Activated T-cell treated with anti-CD3 and anti-CD28 coated beads, Interleukin-2, amount 50 U/mL, for 1 hour (primary cell): ENCODE measurements at places on chromosomes 16 and 17.

- no peak for DNase-seq
Observed at GRCh38 chr17:59415397-59415796, 83.9 kb downstream of the YPEL2 start.

GRCh38 chr16:57876210-57876609 lies 73.9 kb upstream of the KIFC3 start:
- no peak for DNase-seq

GRCh38 chr17:82060001-82060380 lies 5.6 kb downstream of the DUS1L start:
- DNase-seq, result no peak

DNA sequence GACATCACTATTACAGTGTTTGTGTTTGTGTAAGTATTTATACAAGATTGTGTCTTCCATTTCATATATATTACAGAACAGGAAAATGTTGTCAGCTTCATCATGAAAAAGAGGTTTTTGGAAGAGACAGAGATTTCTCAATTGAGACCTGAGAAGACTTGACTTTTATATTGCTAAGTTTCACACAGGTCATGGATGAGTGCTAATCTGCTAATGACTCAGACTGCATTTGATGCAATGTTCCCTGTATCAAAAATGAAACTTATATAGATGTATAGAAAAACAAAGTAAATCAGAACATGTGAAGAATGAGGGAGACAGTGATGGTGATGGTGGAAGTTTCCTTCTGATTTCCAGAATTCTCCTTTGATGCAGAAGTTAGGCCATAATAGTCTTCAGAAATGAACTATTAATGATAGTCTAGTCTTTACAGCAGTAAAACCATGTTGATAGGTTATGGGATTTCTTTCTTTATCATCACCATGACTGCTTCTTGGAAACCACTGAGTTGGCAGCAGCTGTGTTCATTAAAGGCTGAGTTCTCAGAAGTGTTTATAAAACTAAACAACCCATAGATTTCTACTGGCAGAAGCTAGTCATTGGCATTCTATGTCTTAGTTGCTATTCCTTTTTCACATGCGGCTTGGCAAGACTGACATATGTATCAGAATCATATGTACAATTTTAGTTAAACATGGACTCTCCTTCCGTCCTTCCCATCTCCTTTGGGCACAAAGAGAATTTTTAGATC lies 56.1 kb downstream of the PCTP start:
- no peak for DNase-seq

- no peak for DNase-seq
Observed at GRCh38 chr17:51904379-51904778, 254.1 kb downstream of the CA10 start.

GRCh38 chr16:55687802-55688201 lies 32.0 kb downstream of the SLC6A2 start:
- no peak for DNase-seq

GRCh38 chr16:3570420-3571062 lies 6.7 kb downstream of the NLRC3 start:
- DNase-seq, result no peak

DNA sequence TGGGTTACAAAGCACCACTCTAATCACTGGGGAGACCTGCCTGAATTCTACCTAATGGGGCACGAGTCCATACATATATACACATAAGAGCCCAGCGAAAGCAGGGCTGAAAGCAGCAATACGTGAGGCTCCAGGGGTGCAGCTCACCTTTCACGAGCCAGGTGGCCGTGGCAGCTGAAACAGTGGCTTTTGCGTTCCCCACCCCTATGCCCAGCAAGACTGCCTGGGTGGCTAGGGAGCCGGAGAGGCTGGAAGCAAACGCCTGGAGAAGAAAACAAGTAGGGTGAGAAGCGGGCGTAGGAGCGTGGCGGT lies 618 bp downstream of the RUSF1 start:
- peak; percentile 48 for DNase-seq

DNA sequence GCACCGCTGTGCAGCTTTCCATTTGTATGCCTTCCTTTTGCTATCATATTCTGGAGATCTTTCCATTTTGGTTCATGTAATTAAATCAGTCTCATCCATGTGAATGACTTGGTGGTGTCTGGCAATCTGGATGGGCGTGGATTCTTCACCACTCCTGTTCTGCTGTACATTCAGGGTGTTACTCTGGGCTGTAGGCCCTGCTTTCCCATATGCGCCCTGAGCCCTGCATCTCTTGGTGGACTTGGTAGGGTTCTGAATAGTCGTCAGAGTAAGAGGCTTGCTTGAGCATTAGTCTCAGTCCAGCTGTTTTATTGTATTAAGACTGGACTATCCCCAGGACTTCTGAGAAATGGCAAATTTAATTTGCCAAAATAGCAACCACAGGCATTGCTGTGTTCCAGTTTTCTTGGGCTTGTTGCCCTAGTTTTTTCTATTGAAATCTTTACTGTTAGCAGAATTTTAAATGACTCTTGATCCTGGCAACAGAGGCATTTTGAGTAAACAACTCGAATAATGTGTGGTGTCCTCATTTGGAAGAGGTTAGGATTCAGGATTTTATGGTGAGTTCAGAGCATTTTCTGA lies 14.9 kb downstream of the BANP start:
- no peak for DNase-seq

- no peak for DNase-seq
Observed at GRCh38 chr16:11049396-11050059, 105.2 kb downstream of the CLEC16A start.

DNA sequence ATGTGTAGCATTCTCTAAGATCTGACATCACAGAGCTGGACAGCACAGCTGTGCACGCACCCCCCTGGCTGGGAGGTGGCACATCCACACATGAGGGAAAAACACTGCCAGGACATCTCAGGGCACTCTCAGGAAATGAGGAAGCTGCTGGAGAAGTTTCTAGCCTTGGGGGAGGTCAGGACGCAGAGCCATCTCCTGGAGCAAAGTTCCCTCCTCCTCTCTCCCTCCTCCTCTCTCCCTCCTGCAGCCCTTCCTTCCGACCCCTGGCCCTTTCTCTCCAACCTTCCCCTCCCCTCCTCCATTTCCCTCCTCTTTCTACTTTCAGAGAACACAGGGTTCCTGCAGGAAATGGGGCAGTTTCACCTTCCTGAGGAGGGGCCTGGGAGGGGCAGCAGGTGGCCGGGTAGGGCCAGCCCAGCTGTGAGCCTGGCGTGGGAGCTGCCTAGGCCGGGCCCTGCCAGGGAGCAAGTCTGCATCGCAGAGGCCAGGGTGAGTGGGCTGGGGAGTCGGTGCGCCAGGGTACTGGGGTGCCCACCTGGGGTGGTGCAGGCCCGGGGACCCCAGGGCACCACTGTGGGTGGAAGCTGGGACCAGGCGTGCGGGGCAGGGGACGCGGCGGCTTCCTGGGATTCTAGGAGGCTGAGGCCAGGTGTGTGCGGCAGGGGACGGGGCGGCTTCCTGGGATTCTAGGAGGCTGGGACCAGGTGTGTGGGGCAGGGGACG lies at the start of gene DPEP1:
Gene DPEP1 (plus strand): TSS at position 412 of the 723 bp plus-strand sequence. CDS start 16,769 bp downstream, outside the sequence.
- DNase-seq, result no peak

DNA sequence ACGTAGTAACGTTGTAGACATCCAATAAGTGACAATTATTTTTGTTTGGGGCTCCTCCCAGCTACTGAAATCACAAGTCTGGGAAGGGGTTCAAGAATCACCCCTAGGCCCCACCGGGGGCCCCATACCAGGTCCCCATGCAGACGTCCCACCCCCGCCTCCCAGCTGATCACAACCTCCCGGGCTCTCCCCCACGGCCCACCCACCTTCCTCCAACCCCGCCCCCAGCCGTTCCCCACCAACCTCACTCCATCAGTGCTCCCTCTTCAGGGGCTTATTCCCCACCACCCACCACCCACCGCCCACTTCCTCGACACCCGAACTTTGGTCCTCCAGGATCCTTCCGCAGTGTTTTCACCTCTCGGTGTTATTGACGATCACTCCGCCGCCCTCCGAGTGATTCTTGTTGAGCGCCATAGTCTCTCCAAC lies 240 bp downstream of the WBP2 start:
- DNase-seq, result no peak

DNA sequence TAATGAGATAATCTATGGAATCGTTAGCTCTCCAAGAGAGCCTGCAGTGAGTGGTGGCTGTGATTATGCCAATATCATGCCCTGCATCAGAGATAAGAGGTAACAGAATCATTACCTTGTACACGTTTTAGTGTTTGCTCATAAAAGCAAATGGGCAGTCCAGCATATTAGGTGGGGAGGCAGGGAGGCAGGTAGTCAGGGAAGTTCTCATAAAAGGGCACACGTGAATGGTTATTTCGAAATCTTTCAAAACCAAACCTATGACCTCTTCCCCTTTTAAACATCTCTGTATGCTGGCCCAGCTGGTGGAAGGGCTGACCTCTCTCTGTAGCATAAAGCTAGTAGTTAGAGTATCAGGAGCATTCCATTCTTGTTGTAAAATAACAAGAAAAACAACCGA lies 51.7 kb downstream of the VAT1L start:
- no peak for DNase-seq

- no peak for DNase-seq
Observed at GRCh38 chr17:57948555-57949420, 6.4 kb downstream of the CUEDC1 start.

GRCh38 chr17:78206298-78206697 lies 7.8 kb upstream of the BIRC5 start:
- no peak for DNase-seq

DNA sequence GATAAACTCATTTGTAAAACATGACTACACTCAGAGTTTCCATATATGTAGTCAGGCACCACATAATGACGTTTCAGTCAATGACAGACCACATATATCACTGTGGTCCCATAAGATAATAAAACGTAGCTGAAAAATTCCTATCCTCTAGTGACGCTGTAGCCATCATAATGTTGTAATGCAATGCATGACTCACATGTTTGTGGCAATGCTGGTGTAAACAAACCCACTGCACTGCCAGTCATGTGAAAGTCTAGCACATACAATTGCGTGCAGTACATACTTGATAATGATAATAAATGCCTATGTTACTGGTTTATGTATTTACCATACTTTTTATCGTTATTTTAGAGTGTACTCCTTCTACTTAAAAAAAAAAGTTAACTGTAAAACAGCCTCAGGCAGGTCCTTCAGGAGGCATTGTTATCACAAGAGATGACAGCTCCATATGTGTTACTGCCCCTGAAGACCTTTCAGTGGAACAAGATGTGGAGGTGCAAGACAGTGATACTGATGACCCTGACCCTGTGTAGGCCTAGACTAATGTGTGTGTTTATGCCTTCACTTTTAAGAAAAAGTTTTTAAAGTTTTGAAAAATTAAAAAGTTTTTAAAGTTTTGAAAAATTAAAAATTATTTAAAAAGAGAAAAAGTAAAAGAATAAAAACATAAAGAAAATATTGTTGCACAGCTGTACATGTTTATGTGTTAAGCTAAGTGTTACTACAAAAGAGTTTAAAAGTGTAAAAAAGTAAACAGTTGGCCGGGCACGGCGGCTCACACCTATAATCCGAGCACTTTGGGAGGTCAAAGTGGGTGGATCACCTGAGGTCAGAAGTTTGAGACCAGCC lies 9.0 kb downstream of the STAT5B start:
- no peak for DNase-seq

- DNase-seq, result no peak
Observed at GRCh38 chr17:28473542-28473941, at the start of gene SLC13A2. Gene SLC13A2, plus strand, starts transcription at chr17:28473644. Its CDS starts 69 bp downstream, at chr17:28473713.

GRCh38 chr16:68751160-68751559 lies 14.1 kb downstream of the CDH1 start:
- no peak for DNase-seq

- peak; percentile 4 for DNase-seq
Observed at GRCh38 chr17:76159157-76159556, 18.1 kb upstream of the FOXJ1 start.

GRCh38 chr16:82965808-82966207 lies 339.0 kb downstream of the CDH13 start:
- no peak for DNase-seq

- no peak for DNase-seq
Observed at GRCh38 chr17:50268743-50269275, 5.5 kb upstream of the TMEM92 start.

- no peak for DNase-seq
Observed at GRCh38 chr16:77785373-77785764, 3.0 kb upstream of the VAT1L start.

DNA sequence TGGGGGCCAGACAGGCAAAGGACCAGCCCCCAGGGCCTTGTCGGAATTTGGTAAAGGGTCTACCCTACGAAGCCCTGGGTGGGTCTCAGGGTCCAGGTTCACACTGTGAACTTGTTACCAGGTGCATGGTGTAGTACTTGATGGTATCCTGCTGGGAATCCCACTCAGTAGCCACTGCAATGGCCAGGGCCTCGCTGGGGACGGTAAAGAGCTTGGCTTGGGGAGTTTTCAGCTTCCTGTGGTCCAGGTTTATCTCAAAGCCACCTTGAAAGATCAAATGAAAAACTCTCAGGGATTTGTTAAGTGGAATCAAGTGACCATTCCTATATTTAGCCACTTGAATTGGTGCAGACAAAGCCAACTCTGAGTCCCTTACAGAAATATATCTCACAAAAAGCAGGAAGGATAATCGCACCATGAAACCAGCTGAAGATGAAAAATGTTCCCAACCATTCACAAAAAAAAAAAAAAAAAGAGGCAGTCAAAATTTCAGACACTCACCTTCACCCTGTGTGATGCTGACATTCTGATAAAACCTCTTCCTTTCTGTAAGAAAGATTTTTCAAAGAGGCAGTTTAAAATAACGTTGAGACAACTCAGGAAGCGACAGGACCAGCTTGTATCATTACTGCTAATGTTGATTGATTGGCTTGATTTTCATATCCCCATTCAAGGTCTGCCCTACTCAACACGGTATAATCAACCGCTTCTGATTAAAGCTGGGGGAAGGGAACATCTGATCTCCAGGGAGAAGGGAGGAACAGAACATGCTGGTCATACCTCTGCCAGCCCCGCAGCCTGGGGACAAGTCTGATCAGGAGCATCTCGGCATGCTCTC lies 10.6 kb downstream of the ATPAF2 start:
- no peak for DNase-seq

- DNase-seq, result peak; percentile 56
Observed at GRCh38 chr17:4901648-4902344, 1.1 kb downstream of the CHRNE start.

- DNase-seq, result no peak
Observed at GRCh38 chr16:24353622-24354021, 97.5 kb downstream of the CACNG3 start.

DNA sequence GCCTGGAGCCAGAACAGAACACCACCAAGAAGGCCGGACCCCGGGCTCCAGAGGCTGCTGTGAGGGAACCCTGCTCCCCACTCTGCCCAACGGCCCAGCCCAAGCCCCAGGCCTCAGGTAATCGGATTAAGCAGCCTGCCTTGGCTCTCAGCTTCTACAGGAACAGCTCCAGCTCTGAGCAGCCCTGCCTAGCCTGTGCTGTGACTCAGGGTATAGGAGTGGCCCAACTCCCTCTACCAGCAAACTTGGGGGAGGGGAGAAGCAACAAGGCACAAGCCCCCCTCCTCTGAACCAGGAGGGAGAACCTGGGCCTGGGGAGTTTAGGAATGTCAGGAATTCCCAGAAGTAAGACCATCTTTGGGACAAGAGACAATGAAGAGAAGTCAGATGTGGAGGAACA lies 849 bp upstream of the SOX15 start:
- DNase-seq, result no peak

DNA sequence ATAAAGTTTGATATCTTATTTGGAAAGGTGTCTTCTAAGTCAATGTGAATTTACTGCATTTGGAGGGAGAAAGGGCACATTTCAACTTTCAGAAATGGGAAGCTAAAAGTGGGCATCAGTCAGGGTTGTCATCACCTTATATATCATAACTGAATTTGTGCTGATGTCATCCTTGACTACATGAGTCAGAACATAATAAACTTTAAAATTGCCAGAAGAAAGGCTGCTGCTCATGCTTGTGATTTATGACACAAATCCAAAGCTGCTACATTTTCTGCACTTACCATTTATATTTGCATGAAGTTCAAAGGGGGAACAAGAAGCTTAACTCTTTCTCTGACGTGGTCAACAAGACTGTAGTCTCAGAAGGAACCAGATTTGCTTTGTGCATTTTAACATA lies 196.6 kb downstream of the UTP18 start:
- DNase-seq, result no peak
